ENCODE measurements at places on chromosomes 12 and 14.

GRCh38 chr14:51880835-51881580 is 20.6 kb downstream of the GNG2 start:
- DNase-seq: no peak

DNA sequence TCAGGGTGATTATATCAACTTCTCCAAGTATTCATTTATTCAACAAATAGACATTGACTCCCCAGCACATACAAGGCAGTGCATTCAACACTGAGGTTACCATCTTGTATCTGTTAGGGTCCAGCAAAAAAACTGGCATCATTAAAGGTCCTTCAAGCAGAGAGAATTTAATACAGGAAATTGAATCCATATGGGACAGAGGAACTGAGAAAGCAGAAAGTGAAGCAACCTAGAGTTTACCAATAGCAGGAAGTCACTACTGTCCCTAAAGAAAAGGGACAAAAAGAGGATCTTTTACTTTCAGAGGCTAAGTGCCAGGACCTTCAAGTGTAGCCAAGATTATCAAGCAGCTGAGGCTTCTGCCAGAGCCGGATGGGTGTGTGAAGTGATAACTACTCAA is 237.8 kb upstream of the TBX3 start:
- no peak for DNase-seq

- DNase-seq: peak; percentile 38
These were observed 1.3 kb downstream of the RNASE6 start for GRCh38 chr14:20782280-20782890.

DNA sequence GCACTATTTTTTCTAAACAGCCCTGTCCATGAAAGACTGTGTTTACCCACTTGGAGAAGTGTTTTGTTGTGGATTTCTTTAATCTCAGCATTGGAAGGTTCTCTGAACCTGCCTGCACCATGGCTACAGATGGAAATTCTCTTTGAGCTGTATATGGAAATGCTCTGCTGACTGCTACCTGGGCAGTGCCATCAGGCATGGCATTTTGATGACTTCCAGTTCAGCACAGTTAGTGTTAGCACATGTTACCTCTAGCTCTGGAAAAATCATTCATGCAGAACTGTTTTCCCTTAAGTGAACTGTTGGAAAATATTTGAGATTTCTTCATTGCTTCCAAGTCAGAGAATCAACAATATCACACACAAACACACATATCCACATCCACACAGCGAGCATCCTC is 52.6 kb upstream of the RIC8B start:
- no peak for DNase-seq

- DNase-seq: no peak
These were observed 17.0 kb downstream of the PSEN1 start for GRCh38 chr14:73153272-73153671.

GRCh38 chr12:5898874-5899273 is 46.2 kb downstream of the ANO2 start:
- DNase-seq: no peak

DNA sequence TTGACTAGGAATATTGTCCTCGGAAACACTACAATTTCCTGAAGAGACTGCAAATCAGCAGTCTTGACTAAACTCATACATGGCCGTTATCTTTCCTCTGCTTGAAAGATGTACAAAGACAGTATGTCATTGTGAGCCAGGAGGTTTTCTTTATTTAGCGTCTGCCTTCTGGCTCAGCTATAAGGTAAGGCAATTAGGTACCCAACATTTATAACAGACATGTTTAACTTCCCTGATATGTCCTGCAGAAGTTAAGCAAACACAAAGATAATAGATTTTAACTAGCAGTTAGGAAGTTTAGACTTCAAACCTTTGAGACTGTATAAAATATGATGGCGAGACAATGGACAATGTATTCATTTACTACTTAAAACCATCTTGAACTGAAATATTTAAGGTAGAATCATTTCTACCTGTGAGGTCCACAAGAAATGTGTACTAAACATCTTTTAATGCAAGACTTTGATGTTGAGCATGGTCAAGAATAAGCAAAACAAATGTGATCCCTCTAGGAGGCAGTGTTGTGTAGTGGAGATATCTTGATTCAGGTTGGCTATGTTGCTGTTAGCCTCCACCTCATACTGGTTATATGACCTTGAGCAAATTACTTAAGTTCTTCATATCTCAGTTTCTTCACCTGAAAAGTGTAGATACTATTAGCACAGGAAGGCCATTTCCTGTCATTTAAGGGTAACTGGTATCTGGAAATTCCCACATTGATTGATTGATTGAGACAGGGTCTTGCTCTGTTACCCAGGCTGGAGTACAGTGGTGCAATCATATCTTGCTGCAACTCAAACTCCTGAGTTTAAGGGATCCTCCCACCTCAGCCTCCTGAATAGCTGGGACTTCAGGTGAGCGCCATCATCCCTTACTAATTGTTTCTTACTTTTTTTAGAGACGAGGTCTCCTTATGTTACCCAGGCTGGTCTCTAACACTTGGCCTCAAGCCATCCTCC is 96.3 kb upstream of the EEA1 start:
- no peak for DNase-seq

- no peak for DNase-seq
These were observed 24.2 kb downstream of the BORCS5 start for GRCh38 chr12:12380949-12381593.

DNA sequence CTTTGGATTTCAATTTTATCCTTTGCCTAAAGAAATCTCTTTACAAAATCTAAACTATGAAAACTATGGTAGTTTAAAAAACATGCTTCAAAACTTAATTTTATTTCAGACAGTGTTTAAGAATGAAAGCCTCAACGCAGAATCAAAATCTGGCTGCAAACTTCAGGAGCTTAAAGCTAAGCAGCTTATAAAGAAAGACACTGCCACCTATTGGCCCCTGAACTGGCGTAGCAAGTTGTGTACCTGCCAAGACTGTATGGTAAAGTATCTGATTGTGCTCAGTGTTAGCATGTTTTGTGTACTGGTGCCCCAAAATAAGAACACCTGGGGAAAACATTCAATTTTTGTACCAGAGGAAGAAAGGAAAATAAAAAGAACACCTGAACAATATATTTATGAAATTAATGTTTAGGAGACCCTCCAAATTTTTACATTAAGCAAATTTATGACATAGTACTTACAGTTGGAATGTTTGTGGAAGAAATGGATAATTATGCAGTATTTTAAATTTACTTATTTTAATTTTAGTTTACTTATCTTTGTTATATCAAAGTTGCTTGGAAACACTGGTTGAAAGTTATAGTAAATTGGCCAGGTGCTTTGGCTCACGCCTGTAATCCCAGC is 12.2 kb downstream of the UBR7 start:
- peak; percentile 61 for DNase-seq

GRCh38 chr14:23883684-23884540 is 69.7 kb upstream of the DHRS4 start:
- no peak for DNase-seq

GRCh38 chr12:65826353-65827171 is 2.3 kb downstream of the HMGA2 start:
- DNase-seq: no peak

GRCh38 chr12:1080520-1081223 is 89.6 kb downstream of the ERC1 start:
- DNase-seq: no peak

DNA sequence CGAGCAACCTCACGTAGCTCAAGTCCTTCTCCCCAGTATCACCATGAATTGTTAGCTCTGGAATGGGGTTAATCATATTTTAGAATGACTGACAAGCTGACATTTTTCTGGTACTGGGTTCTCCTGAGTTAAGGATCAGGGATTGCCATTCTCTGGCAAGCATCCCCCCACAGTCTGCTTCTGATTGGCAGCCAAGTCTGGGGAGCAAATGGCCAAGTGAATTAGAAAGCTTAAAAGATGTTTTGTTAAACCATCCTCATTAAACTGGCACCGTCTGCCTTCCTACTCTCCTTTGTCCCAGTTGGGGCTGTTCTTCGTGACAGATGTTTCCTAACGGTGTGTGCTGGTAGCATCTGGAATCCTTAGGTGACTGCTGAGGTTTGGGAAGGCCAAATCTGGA is 17.2 kb upstream of the CISTR start:
- no peak for DNase-seq

DNA sequence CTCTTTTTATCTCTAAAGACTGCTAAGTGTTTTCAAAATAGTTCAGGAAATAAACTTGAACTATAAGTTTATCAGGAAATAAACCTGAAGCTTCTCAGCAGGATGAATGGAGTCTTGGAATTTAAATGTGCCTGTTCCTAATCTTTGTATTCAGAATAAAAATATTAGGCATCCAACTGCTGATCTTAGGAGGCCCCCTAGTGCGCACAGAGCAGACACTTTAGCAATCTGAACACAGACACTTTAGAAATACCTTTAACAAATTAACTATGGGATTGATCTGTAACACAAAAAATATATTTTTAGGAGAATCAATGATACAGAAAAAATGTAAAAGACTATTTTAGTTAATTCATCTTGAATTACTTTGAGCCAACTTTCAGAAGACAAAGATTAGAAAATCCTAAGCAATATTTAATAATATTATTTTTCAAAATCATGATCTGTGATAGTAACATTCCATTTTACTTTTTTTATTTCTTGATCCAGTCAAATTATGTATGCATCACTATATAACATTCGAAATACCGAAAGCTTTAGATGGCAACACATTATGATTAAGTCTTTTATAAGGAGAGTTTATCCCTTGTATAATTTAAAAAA is 80.9 kb downstream of the SLC41A2 start:
- peak; percentile 38 for DNase-seq

- no peak for DNase-seq
These were observed 343.0 kb downstream of the FOXG1 start for GRCh38 chr14:29109589-29109988.

GRCh38 chr14:20306079-20306423 is 300 bp upstream of the TTC5 start:
- no peak for DNase-seq

- DNase-seq: no peak
These were observed 71.0 kb upstream of the FBXO21 start for GRCh38 chr12:117261247-117261646.

DNA sequence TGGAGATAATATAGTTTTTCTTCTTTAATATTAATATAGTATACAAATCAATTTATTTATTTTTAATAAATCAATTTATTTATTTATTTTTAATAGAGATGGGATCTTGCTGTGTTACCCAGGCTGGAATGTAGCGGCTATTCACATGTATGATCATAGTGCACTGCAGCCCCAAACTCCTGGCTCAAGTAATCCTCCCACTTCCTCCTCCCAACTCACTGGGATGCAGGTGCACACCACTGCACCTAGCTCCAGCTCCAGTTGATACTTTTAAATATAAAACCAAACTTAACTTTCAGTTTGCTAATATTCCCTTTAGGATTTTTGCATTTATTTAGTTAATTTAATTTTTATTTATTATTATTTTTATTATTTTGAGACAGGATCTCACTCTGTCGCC is 8.6 kb downstream of the GOLGA5 start:
- no peak for DNase-seq

DNA sequence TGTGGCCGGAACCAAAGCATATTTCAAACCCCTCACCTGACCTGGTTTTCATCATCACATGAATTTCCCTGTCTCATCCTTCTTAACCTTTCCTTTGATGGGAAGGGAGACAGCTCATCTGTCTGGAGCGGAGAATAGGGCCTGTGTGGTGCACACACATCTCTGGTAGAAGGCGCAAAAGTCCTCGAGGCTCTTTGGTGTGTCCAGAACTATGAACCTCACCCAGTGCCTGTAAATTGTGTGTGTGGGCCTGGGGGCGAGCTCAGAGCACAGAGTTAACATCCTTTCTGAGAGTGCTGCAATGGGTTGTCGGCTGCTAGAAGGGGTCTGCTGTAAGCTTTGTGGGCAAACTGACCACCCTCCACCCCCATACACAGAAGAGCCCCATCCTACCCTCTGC is 749 bp downstream of the GALNT6 start:
- DNase-seq: no peak

DNA sequence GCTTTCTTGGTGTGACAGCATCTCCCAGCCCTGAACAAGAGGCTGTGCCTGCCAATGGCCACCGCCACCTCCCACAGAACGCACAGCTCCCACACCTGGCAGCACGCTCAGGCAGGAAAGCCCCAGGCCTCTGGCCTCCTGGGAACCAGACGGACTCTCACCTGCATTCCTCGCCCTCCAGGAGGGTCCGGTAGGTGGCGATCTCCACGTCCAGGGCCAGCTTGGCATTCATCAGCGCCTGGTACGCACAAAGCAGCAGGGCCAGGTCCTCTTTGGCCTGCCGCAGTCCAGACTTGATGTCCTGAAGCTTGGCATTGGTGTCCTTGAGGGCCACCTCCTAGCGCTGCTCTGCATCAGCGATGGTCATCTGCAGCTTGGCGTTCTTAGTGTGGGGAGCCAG is 12.1 kb upstream of the KRT77 start:
- DNase-seq: no peak

- DNase-seq: no peak
These were observed 392.7 kb downstream of the GALC start for GRCh38 chr14:87600240-87600639.

- no peak for DNase-seq
These were observed 668 bp downstream of the RAPGEF3 start for GRCh38 chr12:47757840-47758583.

GRCh38 chr14:31965071-31965734 is 111.9 kb upstream of the ARHGAP5 start:
- no peak for DNase-seq

DNA sequence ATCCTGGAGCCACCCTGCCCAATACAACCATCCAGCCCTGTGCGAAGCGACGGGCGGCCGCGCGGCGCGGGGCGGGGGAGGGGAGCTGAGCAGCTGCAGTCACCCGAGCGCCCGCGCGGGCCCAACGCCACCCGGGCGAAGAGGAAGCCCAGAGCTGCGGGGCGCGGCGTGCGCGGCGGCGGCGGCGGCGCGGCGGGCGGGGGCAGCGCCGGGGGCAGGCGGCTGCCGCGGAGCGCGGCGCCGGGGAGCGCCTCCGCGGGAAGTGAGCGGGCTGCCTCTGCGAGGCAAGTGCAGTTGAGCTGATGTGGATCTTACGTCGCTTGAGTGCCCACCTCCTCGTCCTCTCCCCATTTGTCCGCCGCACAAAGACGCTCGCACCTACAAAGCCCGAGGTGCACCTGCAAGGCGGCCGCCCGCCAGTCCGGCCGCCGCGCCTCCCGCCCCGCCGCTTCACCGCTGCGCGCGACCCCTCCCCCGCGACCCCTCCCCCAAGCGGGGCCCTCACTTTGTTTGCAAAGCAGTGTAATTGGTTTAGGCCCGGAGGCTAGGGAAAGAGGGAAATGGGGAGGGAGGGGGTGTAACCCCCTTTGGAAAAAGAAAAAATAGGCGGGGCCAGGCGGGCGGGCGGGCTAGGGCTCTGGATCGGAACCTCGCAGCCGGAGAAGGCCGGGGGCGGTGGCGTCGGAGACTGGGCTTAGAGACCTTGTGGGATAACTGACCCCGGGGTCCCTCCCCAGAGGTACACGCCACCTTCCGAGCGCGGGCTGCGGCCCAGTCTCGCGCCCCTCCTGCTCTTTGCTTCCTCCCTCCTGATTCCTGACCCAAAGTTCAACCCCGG is at the start of the genes FOXA1 and TTC6:
Gene FOXA1, minus strand, starts transcription at position 279 of the 838 bp plus-strand sequence. Its CDS starts 277 bp downstream, at position 2.
Gene TTC6, plus strand, starts transcription at position 659 of the 838 bp plus-strand sequence. CDS start 26,436 bp downstream, outside the sequence.
- DNase-seq: no peak

DNA sequence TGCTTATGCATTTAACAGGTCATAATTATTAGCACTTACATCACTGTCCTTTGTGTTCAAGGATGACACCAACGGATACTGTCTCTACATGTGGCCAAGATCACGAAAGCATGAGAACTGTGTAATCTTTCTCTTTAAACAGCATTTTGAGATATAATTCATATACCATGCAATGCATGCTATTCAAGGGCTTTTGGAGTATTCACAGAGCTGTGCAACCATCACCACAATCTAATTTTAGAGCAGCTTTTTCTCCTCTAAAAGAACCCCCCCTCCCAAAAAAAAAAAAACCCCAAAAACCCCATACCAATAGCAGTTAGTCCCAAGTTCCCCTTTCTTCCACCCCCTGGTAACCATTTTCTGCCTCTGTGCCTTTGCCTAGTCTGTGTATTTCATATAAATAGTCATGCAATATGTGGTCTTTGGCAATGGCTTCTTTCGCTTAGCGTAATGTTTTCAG is 60.6 kb downstream of the SPRING1 start:
- DNase-seq: no peak
